ENCODE measurements at places on chromosomes 1 and 21. TPM values are rescaled to one million over a fixed set of nuclear protein-coding genes. Genes with fewer than 3 reads are reported as not detected.

Gene CFHR2
- total RNA-seq: not detected

Gene RCSD1
- not detected for total RNA-seq

Gene ZNF593OS
- not detected for total RNA-seq

Gene SLC35F3
- total RNA-seq: not detected

Gene C1orf226
- not detected for total RNA-seq

Gene TEDDM1
- total RNA-seq: not detected

Gene EFNA1
- total RNA-seq: 8.3 TPM

Gene MEX3A
- 4.0 TPM for total RNA-seq

Gene KIAA0040
- total RNA-seq: 0.34 TPM

Gene NGF
- total RNA-seq: not detected
